Smooth muscle cell of the brain vasculature (primary cell): ENCODE measurements at places on chromosomes 3 and 15.

DNA sequence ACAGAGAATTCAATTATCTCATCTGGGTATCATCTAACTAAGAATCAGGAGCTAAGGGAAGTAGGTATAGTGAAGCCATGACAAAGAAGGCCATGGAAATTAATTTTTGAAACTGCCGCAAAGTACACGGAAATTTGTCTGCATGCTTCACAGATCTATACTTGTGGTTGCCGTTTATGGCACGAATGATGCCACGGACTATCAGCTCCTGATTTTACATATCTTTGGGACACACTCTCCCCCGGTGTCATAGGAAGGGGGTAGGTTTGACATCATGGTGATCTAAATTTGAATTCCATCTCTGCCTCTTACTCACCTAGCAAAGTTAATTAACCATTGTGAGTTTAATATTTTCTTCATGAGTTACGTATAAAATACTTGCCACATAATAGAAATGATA is 14.0 kb downstream of the ARPP21 start:
- no peak for DNase-seq

DNA sequence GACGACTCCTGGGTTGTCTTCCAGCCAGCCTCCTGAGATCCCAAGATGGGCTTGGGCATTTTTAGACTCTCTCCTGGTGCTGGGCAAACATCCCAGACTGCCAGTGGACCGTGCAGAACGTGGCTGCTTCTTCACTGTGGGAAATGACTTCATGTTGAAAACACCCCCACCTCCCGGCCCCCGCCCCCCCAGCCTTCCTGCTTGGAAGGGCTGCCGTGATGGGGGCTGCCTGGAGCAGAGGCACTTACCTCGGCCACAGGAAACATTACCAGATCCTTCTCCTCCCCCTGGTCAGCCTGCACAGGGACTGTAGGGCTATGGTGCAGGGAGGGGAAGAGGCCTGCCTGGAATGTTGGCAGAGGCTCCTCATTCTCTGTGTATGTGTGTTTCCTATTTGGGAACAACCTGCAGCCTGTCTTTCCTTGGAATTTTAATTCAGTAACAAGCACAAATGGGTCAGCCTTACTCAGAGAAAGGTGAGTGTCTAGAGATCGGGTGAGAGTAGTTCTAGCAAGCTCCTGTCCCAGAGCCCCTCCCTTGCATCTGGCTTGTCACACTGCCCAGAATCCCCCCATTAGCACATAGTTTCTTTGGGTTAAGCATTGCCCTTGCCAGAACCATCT is 90.8 kb downstream of the ANP32A start:
- DNase-seq, result no peak

- DNase-seq, result no peak
Observed at GRCh38 chr15:38461066-38461833, 7.3 kb downstream of the FAM98B start.

- DNase-seq, result no peak
Observed at GRCh38 chr15:64224511-64224910, 61.7 kb upstream of the PPIB start.

DNA sequence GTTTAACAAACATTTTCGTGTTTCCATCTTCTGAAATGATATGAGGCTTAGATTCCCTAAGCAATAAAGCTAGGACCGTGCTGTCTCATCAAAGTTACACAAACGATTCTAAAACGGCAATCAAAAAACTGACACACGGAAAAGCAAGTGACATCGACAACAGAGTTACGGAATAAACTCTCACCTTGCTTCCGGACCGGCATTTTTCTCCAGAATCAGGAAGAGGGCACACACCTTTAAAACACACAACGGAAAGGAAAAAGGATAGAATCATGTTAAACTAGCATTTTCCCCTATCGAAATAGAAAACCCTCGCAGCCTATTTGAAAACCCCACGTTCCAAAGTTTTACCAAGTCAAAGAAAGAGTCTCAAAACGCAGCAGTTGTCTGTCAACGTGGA is 1.4 kb downstream of the DLG1 start:
- DNase-seq, result no peak

DNA sequence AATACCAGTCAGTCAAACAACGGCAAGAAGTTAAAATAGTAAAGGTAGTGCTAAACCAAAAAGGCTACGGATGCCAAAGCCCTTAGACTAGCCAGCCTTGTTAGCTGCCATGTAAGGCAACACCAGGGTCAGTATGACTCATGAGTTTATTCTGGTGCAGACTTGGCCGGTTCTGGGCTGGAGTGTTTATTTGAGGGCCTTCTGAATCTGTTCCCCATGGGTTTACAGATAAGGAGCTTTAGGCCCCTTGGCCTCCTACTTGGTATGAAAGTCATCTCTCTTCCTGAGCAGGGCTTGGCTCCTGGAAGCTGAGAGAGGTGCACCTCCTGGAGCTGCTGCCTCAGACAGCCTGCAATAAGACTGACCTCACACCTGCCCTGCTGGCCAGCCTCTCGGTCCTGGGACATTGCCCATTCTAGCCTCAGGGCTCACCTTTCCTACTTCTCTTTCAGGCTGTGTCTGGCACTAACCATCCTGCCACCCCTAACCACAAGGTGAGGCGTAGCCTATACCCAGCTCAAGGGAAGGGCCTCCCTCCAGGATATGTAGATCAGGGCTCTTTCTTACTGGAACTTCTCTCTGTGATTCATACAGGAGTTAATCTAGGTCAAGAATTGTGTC is 10.4 kb upstream of the RTP1 start:
- peak; percentile 24 for DNase-seq

GRCh38 chr3:197093871-197094270 is 64.3 kb upstream of the MELTF start:
- DNase-seq, result no peak

- no peak for DNase-seq
Observed at GRCh38 chr3:164194842-164195241, 883.5 kb downstream of the SI start.

- DNase-seq, result no peak
Observed at GRCh38 chr3:187858041-187858440, 112.8 kb upstream of the BCL6 start.

GRCh38 chr15:73753250-73754130 is at the start of gene INSYN1:
TSS of gene INSYN1 (minus strand) at chr15:73753351. CDS start at chr15:73751130, 2,221 bp downstream.
- DNase-seq, result no peak

DNA sequence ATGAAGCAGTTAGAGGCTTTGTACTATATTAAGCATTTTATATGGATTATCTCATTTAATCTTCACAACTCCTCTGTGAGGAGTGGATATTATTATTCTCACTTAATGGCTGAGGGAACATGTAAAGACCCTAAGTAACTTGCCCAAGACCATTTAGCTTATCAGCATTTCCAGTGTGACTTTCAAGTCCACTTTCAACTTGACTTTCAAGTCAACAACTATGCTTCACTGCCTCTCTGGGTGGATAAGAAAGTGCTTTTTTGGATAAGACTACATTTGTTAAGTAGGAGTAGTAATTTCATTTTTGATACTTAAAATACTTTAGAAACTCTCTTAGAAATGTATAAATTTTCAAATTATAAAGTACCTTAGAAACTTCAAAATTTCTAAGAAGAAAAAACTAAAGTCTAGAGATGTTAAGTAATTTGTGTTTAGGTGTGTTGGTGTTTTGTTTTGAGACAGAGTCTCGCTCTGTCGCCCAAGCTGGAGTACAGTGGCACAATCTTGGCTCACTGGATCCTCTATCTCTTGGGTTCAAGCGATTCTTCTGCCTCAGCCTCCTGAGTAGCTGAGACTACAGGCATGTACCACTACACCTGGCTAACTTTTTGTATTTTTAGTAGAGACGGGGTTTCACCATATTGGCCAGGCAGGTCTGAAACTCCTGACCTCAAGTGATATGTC is 71.8 kb downstream of the MINDY2 start:
- DNase-seq, result no peak

DNA sequence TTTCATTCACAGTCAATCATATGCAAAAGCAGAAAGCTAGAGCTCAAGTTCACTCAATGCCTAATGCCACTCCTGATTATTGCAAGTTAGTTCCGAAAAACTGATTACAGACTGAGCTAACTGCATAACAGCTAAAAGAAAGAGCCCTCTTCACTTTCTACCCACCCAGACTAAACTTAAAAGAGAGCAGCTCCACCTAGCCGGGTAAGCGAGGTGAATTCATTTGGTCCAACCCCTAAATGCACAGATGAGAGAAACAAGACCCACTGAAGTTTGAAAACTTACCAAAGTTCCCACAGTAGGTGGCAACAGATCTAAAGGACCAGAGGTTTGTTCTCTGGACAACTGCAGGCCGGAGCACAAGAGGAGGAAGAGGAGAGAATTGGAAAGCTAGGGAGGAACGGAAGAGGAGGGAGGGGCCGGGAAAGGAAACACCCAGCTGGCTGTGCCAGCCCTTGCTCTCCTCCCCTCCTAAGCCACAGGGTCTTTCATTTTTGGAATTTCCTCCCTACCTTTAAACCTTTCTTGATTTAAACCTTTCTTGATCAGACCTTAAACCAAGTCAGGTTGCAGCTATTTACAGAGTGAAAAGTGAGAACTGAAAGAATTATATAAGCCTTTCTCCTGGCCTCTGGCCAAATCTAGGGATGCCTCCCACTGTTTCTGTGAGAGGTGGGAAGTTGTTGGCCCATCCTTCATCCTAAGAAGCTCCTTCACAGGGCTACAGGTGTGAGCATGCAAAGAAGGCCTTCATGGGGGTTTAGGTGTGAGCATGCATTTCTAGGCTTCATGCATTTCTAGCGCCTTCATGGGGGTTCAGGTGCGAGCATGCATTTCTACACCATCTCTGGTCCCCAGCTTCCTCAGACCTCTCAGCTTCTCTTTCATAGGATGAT is 114.7 kb upstream of the LMOD3 start:
- no peak for DNase-seq

DNA sequence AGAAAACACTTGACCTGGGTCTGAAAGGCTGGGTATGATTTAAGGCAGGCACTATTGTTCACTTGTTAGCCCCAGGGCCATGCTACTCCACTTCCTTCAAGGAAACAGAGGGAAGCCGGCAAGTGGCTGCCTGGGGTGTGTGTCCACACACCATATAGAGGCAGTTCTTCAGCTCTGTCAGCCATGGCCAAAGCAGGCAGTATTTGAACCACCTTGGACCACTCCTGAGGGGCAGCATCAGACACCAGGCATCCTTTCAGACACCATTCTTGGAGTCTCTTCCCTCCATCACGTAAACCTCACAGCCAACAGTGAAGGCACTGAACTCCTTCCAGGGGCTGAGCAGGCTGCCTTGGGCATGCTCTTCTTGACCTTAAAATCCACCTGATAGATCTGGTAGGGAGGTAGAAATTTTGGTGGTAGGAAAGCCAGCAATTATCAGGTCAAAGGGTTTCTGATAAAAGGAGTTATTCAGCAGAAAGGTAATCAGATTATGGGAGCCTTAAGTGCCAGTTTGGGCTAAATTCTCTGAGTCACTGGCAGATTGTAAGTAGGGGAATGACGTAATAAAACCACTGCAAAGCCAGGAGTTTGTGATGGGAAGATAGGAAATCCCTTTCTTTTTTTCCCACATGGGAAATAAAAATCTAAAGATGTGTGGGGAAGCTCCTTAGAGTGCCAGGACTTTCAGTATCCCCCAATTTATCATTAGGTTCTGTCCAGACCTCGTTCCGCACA is 20.2 kb downstream of the TGFBR2 start:
- no peak for DNase-seq

GRCh38 chr15:93288728-93289294 is 199.8 kb upstream of the RGMA start:
- no peak for DNase-seq

DNA sequence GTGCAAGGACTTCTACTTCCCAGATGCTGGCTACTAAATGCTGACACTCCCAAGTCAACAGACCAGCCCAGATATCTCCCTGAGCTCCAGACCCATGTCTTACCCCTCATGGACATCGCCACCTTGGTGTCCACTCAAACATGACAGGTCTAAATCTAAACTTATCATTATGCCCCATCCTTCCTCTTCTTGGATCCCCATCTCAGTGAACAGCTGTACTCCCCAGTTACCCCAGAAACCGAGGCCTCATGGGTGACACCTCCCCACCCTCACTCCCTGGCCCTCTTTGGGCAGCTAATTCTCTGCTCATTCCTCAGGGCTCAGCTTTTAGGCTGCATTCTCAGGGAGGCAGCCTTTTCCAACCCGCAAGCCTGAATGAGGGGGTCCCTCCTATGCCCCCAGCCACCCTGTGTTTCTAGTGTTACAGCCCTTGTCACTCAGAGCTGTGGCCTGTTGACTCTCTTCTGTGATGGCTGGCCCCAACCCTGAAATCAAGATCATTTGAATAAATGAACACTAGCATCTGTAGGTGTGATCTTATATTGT is 5.4 kb downstream of the EHD4 start:
- DNase-seq, result no peak

GRCh38 chr3:114746502-114746901 is 400.6 kb downstream of the ZBTB20 start:
- no peak for DNase-seq

DNA sequence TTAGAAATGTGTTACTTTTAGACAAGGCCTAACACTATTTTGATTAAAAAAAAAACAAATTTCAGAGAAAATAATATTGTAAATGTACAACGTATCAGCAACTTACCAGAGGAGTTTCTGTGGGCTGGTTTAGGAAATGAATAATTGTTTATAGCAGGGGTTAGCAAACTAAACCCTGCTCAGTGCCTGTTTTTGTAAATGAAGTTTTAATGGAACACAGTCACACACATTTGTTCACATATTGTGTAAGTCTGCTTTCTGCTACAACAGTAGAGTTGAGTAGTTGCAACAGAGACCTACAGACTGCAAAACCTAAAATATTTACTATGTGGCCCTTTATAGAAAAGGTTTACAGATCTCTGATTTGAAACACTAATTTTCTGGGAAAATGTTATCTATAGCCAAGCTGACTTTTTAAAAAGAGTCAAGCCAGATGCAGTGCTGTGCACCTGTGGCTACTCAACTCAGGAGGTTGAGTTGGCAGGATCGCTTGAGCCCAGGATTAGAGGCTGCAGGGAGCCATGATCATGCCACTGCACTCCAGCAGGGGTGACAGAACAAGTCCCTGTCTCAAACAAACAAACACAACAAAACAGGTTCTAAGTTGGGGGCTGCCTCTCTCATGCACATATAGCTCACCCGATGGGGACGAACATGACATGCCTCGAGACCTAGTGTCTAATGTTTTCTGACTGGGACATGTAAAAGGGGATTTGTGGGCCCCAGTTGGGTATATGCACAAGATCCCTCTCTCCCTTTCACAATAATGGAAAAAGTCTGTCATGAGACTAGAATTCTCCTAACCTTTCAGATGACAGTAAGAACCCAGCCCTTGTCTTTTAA is 182.5 kb downstream of the TNIK start:
- DNase-seq, result no peak

DNA sequence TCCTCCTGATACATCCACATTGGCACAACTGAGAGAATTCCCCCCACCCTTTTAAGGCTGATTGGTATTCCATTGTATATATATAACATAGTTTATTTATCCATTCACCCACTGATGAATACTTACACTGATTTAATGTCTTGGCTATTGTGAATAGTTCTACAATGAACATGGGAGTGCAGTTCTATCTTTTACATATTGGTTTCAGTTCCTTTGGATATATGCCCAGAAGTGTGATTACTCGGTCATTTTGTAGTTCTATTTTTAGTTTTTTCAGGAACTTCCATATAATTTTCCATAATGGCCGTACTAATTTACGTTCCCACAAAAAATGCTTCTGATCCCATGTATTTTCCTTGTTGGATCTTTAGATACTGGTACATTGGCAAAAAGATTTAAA is 135.3 kb downstream of the FMN1 start:
- DNase-seq, result no peak
